ENCODE measurements at places on chromosomes 7 and 10.

DNA sequence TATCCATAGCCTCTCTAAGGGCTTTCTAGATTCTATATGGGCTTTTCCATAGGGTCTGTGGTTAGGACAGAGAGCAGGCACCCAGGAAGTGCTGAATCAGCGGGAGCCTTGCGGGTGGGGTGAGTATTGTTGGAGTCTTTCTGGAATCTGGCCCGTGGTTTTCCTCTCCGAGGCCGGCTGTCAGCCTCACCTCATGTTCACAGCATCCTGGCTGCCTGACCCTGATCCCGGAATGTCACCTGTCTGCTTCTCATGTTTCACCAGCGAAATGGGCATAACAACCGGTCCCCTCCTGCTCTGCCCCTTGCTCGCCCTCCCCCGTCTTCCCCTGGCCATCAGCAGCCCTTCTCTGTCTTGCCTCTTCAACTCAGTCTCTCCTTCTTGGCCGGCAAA is 36.5 kb downstream of the DDIT4 start:
- DNase-seq, result no peak

DNA sequence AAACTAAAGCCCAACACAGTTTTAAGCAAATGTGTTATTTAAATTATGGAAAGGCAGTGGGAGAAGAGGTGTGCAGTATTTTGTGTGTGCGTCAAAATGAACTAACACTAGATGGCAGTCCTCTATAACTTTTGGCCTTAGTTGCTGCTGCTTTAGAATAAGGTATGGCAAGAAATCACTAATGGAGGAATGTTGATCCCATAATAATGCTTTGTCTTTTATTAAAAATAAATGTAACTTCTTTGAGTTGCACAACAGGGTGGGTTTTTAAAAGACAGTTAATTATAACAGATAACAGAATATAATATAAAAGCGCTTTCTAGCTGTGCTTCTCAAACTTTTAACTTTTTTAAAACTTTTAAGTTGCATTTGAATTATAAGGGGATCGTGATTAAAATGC is 56.4 kb downstream of the BBS9 start:
- DNase-seq, result peak; percentile 40

DNA sequence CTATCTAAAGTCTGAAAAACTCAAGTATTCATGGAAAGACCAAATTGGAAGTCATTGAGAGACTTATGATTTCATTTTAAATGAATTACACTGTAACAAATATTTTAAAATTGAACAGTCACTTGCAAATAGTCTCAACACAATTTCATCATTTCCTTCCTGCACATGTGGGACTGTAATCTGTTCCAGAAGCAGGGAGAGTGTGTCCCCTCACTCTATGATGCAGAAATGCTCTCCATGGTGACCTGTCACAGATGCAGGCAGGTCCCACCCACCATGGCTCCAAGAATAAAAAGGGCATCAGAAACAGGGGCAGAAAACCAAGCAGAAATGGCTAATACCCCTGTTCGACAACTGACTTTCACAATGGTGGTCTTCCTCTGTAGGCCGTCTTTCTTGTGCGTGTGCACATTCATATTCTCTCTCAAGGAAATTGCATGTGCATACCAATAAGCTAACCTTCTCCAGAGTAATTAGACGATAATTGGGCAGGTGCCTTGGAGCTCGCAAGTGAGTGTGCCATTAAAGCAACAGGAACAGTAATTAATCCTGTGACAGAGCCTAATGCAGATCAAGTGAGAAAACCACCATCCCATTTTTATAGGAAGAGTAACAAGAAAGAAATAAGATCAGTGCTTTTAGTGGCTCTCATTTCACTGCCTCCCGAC is 170.9 kb downstream of the ZMYND11 start:
- DNase-seq, result no peak

DNA sequence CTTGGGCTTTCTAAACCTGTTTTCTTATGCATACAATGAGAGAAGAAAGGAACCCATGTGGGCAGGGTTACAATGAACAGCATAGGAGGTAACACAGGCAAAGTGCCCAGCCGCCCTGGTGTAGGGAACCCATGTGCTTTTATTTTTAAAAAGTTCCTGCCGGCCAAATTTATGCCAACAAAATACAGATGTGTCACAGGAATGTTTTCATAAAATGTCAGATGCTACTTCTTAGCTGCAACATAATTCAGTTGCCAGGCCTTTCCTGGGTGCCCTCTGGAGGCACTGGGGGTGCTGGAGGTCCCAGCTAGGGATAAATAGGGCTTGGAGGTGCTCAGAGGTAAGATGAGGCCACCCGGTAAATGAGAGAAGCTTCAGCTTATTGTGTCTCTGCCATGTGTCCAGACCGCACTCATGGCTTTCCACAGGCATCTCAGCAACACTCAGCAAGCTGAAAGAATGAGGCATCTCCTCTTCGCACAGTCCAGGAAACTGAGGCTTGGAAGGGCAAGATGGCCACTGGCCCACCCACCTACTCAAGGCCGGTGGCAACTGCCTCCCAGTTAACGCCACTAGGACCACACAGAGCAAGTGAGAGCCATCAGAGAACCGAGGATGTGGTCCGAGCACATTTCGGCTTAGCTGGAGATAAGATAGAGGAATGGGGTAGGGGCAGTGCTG is 58.3 kb downstream of the CPXM2 start:
- DNase-seq, result no peak

DNA sequence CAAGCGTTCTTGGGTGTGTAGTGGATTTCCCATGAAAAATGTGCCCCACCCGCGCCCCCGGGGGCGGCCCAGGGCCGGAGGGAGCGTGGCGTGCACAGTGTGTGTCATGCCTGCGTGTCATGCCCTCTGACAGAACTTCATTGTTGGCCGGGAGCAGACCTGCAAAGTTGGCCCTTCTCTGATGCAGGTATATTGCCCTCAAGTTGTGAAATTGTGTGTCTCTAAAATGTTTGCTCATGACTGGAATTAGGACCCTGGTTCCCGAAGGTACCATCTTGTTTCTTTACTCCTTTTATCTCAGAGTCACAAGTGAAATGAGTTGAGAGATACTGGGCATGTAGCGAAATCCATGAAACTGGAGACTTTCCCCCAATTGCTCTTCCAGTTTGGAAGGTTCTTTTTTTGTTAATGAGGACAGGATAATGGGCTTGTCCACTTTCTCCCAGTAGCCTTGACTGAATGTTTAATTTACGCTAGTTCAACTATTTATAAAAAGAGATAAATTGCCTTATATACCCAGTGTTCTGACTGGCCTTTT is 26.2 kb downstream of the ADK start:
- DNase-seq, result peak; percentile 33

DNA sequence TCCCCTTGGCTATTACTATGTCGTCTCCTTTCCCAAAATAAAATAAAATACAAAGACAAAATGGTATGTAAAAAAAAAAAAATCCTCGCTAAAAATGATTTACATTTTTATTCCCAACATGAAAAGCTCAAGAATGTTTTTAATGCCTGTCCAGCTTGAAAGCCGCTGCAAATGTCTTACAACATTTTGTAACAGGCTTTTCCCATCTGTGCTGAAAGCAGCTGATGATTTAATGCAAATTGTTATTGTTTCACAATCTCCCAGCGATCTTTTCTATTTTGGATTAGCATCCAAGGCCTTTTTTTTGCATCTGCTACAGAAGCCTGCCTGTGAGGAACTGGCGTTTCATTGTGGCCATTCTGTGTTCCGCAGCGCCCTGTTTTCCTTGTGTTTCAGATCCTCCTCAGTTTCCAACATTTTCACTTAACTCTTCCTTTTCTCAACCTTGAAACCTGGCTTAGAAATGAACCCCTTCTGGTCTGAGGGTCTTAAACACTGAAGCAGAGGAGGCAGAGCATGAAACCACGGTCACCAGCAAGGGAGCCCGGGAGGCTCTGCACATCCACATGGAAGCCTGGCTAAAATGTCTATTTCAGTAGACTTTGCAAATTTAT is 712.1 kb downstream of the PARD3 start:
- no peak for DNase-seq

- no peak for DNase-seq
These were observed 22.5 kb downstream of the SYPL1 start for GRCh38 chr7:106089647-106090046.

DNA sequence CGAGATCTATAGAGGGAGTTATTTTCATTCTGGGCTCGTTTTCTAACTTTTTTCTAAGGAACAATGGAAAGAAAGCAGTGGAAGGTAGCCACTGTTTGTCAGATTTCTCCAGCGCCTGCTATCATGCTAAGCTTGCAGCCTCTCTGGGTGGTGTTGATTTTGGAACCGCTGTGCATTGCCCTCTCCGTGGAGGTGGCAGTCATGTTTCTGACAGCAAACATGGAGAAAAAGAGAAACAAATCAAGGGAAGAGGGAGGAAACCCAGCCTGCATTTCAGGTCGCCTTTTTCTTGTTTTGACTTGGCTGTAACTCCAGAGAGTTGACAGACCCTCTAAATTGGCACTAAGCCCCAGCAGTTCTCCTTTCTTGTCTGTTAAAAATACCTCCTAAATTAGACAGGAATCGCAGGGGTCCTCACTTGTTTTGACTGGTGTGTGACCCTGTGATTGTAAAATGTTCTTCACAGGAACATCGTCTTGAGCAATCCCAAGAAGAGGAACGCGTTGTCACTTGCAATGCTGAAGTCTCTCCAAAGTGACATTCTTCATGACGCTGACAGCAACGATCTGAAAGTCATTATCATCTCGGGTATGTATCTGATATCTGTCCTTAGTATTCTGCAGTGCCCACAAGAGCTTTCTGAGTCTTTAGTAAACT is 4.8 kb downstream of the ECHDC3 start:
- no peak for DNase-seq

DNA sequence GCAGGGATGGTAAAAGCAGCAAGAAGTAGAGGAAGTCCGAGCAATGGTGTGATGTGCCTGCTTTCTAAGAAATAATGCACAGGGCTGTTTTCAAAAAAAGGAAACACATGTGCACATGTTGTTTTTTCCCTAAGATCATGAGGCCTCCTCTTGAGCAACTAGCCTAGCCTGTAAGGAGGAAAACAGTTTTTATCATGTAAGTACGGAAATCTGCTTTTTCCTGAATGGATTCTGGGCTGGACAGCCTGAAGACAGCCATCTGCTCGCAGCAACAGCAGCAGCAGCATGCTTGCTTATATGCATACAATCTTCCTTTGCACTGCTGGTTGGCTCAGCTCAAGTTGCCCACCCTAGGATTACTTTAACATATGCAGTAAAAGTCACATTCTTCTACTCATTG is 87.1 kb downstream of the HIBADH start:
- DNase-seq, result no peak

- no peak for DNase-seq
These were observed 52.7 kb upstream of the SLC29A3 start for GRCh38 chr10:71266147-71266917.

- DNase-seq, result no peak
These were observed 253.9 kb downstream of the CDK14 start for GRCh38 chr7:90850066-90850465.

- peak; percentile 22 for DNase-seq
These were observed 17.0 kb downstream of the PNLIPRP3 start for GRCh38 chr10:116444527-116445142.

- DNase-seq, result no peak
These were observed 110.4 kb downstream of the TCF7L2 start for GRCh38 chr10:113060201-113061053.

Measured in activated CD4-positive, alpha-beta T cell treated with anti-CD3 and anti-CD28 coated beads, Interleukin-2, Interleukin-4, amounts not matched to agents 100 ng/mL and 50 ng/mL, durations not matched to agents 16 hours and 8 hours (primary cell).